ENCODE measurements at places on chromosomes 7 and 10.

DNA sequence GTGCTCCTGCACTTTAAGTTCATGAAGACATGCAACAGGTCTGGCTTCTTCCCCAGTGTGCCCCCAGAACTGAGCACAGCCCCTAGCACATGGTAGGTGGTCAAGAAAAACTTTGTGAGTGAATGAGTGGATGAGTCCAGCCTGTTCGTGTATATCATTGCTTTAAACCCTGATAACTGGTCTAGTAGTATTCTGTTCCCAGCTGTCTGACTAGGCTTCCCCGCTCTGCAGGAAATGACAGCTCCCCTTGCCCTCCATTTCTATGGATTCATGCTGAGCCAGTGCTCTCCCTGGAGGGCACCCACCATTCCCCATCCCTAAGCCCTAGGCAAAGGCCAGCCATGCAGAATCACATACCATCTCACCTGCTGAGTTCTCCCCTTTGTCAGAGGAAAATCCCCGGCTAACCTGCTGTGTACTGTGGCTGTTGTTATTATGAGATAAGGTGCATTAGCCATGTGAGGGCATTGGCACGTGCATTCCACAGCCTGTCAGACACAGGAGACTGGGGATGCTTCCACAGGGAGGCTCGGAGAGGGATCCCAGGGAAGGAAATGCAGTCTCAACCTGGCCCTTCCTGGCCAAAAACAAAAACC lies 698.9 kb downstream of the GRID1 start:
- DNase-seq: no peak

GRCh38 chr10:47034441-47035051 lies 123.3 kb downstream of the PTPN20 start:
- no peak for DNase-seq

GRCh38 chr10:22701132-22701826 lies 13.1 kb downstream of the PIP4K2A start:
- no peak for DNase-seq

DNA sequence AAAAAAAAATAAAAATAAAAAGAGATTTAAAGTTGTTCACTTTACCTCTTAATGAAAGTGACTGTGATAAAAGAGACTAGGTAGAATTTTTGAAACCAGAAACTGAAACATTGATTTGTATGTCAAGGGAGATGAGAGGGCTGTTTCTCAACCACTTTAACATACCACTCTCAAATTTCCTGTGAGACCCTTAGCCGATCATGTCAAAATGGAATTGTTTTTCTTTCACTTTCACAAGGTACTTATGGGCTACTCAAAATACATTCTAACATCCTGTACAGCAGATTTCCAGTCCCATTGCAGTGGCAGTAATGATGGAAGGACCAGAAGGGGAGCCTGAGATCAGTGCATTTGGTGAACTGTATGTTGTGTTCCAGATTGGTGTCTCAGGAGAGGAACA lies 261.2 kb downstream of the PPP1R3A start:
- DNase-seq: no peak

DNA sequence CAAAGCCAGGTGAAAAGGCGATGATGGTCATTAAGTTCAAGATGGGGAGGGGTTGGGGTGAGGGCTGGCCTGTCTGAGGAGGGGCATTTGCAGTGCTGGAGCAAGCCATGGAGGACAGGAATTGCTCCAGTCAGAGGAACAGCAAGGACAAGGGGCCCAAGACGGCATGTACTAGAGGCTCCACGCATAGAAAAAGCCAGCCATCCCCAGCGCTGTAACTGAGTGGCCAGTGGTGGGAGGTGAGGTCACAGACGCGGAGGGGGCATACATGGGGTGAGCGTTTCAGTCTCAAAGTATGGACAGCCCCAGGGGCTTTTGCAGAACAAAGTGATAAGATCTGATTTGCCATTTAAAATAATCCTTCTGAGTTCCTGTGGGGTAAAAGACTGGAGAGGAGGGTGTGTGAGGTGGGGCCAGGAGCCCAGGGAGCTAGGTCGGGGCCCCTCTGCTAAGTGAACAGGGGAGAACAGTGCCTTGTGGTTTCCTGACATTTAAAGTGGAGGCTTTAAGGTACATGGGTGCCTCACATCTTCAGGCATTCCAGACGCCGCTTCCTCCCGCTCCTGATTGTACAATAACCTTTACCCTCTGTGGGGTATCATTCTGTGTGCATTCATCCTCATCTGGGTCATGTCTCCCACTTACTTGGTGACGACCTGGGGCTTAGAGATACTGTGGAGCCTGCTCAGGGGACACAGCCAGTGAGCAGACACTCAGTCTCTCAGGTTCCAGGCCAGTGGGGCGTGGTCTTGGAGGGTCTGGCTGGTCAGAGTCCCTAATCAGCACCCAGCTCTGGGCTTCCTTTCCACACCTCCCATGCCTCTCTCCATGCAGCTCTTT lies 105.6 kb upstream of the GPR26 start:
- DNase-seq: no peak

DNA sequence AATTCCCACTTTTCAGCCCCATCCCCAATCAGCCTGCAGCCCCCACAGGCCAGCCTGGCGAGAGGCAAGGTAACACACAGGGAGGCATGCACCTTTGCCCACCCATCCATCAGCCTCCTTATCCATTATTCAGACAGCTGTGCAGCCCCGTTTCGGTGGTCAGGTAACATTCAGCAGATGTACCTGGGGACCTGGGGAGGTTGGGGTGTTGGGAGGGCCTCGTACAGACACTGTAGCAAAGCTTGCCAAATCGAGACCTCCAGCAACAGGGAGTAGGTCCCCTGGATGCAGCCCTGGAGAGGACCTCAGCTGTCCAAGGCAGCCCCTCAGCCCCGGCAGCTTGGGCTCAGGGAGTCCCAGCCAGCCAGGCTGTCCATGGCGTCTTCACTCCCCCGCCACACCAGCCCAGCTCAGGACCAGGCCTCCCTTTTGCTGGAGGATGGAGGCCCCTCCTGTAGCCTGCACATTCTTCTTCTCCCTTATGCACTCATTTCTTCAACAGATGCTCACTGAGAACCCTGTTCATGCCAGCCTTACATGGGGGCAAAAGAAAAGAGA lies 8.5 kb upstream of the DRGX start:
- DNase-seq: no peak

- DNase-seq: no peak
These were observed 93.6 kb downstream of the TMEM178B start for GRCh38 chr7:141167381-141167964.

DNA sequence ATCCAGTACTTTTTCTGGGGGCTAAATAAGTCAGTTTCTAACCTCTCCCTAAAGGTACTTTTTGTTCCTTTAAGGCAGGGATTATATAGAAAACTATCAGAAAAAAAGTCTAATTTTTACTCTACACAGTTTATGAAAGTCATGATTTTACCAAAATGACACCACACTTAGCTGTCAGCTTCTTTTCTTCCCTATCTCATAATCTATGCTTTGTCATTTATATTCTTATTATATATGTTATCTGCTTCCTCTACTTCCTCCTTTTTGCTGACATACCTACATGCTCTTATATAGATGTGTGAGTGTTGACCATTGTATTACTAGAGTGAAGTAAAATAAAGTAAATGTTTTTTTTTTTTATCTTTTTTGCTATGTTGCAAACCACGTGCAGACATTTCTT lies 203.9 kb upstream of the CHRM2 start:
- DNase-seq: no peak

Measured in GM04504 (cell line).